ENCODE measurements at places on chromosomes 3 and 15.
A peak's percentile ranks its signal among the peaks of the same experiment; 100 is the strongest.

GRCh38 chr3:43620831-43621655 lies 768 bp downstream of the ANO10 start:
- no peak for DNase-seq

DNA sequence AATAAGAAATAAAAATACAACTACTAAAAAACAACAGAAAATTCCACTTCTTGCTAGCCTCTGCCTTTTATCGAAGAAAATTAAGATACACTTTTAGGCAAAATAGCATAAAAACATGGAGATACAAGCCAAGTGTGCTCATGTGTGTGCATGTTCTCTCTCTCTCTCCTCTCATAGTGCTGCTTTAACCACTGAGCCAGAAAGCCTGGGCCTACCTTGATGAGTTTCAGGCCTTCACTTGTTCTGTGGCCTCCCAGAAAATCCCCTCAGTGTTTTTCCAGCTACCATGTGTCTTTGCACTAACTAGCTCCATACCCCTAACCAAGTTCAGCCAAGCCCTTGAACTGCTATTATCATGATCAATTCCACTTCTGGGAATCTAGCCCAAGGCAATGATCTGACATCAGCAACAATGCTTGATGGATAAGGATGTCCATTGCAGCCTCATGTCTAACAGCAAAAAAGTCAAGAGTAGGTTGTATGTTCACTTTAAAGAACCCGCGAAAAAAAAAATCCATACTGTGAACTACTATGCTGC lies 18.1 kb downstream of the CYP11A1 start:
- peak; percentile 13 for DNase-seq

DNA sequence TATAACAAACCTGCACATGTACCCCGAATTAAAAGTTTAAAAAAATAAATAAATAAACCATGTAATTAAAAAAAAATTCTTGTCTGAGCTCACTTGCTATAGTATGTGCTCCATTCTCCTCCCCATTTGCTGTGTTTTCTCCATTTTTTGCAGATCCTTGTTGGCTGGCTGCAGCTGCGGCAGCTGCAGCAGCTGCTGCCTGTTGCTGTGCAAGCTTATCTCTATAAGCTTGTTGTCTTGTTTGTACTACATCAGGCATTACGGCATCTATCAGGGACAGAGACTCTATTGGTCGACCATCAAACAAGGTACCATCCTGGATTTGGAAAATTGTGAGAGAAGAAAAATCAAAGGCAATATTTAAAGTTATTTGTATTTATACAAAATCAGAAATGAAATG lies 145.9 kb downstream of the TBL1XR1 start:
- no peak for DNase-seq

GRCh38 chr15:77430213-77430612 lies 9.5 kb downstream of the HMG20A start:
- DNase-seq = no peak

DNA sequence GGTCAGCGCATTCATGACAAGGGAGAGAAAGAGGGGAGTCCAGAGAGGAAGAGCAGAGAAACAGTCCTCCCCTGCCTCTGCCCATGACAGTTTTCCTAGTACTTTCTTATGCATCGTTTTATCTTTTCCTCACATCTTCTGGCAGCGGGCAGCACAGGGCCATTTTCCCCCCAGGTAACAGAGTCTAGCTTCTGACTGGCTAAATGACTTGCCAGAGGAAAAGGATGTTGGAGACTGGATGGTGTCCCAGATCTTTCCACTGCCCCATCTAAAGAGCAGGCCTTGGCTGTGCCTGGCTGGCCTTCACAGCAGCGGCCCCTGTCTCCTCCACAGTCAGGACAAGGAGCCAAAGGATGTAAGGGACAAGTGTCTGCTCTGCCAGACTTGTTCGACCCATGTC lies 59.3 kb downstream of the CTDSPL start:
- no peak for DNase-seq

GRCh38 chr3:12557473-12558100 lies 700 bp downstream of the MKRN2 start:
- peak; percentile 20 for DNase-seq

DNA sequence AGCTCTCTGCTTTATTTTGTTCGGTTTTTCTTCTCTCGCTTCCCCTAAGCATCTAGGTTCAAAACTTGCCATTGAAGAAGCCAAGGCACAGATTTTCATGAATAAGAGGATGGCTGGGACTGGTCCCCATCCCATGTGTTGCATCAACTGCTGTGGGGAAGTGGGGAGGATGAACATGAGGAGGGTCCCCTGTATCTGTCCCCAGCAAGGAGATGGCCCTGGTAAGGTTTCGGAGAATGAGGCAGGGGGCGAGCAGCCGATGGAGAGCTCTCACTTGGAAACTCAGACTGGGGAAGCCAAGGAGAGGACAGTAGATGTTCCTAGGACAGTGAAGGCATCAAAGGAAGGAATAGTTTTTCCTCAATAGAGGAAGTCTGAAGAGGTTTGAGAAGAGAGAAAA lies 142.0 kb upstream of the ATP2B2 start:
- no peak for DNase-seq

DNA sequence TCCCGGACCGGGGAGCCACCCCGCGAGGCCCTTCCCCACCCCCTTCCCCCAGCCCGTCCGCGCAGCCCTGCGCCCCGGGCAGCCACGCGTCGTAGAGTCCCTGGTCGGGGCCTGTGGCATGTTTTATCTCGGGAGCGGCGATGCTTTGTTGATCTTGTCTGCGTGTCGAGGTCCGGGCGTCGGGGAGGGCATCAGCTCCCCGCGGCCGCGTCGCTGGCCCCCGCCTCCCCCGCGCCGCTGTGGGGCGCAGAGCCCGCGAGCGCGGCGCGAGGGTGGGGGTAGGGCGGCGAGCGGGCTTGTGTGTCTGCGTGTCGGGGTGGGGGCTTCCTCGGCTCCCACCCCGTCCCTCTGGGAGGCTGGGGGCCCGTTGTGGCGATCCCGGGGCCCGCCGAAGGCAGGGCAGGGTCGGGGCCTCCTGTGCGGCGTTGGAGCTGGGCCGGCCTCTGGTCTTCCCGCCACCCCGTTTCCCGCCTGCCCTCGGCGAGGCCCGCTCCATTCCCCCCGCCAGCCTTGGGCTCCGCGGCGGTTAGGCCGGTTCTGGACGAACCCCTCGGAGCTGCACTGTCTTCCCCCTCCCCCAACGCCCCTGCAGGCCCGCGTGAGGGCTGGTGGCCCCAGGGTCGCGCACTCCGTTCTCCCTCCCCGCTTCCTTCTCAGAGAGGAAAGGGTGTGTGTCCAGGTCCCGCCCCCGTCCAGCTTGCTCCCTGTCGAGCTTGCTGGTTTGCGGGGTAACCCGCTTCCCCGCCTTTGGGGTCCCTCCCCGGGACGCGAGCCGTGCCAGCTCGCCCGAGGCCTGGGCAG lies 695 bp downstream of the GMPS start:
- DNase-seq = no peak

DNA sequence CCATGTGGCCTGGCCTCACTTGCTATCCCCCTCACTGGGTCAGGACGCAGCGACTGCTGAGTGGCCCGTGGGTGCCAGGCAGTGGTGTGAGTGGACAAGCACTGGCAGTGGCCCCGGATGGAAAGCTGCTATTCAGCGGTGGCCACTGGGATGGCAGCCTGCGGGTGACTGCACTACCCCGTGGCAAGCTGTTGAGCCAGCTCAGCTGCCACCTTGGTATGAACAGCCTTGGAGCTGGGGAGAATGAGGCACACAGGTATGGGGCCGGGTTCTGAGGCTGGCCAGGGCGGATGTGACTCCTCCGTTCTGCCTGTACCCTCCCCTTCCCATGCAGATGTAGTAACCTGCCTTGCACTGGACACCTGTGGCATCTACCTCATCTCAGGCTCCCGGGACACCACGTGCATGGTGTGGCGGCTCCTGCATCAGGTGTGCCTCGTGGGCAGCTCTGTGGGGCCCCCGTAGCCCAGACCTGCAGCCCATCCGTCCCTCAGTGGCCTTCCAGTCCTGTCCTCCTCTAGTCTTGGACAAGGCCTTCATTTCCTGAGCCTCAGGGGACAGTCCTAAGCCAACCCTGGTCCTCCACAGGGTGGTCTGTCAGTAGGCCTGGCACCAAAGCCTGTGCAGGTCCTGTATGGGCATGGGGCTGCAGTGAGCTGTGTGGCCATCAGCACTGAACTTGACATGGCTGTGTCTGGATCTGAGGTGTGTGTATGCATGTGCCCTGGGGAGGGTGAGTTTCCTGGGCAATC lies 28.2 kb downstream of the NBEAL2 start:
- DNase-seq = no peak

Measured in foreskin keratinocyte (primary cell).